ENCODE measurements at places on chromosomes 1 and 21.

DNA sequence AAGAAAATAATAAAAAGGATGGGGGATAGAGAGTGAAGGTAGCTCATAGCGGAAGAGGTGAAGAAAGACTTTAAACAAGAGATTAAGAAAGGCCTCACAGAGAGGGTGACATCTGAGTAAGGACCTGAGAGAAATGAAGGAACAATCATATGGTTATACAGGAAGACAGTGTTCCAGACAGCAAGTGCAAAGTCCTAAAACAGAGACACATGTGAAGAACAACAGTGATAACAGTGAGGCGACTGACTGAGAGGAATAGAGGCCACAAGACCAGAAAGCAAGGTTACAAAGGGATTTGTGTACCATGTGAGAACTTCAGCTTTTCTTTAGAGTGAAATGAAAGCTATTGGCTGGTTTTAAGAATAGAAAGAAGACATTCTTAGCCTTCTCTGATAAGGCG is 141.6 kb upstream of the PALMD start:
- no peak for DNase-seq

DNA sequence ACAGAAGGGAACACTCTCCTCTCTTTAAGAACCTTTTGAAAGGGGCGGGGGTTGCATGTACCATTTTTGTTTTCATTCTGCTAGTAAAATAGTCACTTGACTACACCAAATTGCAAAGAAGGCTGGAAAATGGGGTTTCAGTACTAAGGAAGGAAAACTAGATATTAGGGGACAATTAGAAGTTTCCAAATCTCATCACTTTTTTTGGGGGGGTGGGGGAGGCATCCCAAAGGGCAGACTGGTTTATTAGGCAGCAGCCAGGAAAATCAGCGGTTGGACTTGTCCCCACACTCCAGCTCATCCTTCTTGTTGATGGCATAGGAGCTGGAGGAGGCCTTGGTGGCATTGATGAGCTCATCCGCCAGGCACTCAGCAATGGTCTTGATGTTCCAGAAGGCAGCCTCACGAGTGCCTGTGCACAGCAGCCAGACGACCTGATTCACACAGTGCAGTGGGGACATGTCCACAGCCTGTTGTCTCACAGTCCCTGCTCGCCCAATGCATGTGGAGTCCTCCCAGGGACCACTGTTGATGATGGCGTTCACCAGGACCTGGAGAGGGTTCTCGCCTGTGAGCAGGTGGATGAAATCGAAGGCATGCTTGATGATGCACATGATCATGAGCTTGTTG is 1.7 kb upstream of the TMEM50B start:
- no peak for DNase-seq

DNA sequence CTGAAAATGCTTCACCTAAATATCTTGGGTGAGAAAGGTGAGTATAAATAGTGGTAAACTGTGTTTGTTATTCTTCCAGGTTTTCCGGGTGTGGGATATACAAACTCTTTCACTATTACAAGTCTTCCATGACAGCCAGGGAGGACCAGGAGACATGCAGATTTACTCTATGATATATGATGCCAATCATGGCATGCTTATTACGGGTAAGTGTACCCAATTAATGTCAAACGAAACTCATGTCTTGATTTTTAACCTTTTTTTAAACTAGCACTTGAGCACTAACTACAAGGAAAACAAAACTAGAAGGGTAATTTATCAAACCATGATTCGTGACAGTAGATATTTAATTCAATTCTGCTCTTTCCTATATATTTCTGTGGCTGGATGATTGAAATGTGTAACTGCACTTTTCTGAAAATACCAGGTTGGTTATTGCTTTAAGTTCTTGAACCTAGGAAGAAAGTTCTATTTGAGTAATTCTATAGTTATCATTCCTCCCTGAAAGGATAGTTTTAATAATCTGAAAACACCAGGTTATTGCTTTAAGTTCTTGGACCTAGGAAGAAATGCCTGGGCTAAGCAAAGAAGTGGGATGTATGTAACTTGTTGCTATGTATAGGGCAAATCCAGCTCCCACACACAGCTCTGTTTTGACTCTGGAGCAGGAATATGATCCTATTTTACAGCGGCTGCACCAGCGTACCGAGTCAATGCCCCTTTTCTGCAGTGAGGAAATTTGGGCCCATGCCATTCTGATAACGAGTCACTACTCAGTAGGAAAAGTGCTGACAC is 86.4 kb downstream of the WDR64 start:
- no peak for DNase-seq

DNA sequence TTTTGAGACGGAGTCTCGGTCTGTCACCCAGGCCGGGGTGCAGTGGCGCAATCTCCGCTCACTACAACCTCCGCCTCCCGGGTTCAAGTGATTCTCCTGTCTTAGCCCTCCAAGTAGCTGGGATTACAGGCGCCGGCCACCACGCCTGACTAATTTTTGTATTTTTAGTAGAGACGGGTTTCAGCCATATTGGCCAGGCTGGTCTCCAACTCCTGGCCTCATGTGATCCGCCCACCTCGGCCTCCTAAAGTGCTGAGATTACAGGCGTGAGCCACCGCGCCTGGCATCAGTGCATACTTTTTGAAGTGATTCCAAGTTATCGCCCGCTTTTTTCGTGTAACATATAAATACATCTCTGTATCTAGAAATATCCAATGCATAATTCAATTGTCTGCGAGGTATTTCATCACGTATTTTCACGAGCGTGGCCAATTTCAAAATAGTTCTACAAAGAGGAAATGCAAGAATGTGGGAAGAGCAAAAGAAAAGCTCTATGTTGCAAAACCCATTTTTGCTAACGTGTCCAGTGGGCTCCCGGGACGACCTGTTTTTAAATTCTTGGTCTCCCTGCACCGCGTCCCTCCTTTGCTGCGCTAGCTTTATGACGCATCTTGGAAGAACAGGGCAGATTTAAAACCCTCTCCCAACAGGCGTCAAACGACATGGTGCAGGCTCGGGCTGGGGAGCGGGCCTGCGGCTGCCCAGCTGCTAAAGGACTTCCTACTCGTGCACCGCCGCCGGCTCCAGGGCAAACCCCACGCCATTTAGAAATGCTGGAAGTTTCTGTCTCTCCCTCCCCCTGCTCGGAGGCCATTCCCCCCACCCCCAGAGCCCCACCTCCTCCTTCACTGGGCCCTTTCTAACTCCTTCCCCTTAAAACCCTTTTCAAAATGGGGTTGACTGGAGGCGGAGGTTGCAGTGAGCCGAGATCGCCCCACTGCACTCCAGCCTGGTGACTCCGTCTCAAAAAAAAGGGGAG is 923 bp upstream of the IFNGR2 start:
- DNase-seq = peak; percentile 57

- no peak for DNase-seq
Measured at GRCh38 chr21:46213620-46214286, 14.8 kb downstream of the LSS start.

- DNase-seq = no peak
Measured at GRCh38 chr1:57017200-57017599, 51.4 kb upstream of the C8B start.

DNA sequence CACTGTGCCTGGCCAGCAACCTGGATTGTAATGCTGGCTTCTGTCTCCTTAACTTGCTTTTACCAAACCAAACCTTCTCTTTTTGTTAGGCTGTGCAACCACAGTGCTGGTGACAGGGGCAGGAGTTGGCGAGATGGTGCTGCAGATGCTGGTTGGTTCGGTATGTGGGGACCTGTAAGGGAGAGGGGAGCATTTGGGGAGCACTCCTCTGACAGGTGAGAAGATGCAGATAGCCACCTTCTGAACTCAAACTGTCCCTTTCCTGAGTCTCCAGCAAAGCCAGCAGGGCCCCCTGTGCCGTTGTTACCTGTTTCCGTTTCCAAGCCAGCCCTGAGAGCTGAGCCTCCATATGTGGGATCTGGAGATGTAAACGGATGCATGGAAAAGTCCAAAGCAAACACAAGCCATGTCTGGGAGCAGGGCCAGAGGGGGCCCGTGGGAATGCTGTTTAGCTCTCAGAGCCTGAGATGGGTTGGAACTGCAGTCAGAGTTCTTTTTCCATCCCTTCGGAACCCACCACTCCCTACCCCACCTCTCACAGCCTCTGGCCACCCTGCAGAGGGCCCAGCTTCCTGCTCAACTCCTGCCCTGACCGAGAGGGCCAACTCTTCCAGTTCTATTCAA is 34.0 kb downstream of the ELK4 start:
- DNase-seq = no peak

DNA sequence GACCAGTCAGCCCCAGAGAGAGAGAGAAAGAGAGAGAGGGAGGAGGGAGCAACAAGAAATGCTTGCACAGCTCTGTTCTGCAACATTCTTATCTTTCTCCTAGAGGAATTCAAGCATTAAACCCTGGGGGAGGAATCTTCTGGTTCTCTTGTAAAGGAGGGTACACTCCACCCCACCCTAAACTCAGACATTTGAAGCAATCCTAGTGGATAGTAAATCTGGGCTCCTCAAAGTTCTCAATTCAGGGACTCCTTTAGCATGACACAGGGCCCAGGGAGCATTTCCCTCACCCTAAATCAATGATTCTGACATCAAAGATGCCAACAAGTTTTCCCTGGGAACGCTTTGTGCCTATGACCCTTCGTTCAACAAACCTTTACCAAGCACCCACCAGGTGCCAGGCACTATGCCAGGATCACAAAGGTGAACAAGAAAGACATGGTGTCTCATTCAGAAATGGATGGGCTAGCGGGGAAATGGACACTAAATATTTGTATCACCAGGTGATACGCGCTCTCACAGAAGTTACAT is 11.9 kb upstream of the CAPN2 start:
- DNase-seq = no peak

DNA sequence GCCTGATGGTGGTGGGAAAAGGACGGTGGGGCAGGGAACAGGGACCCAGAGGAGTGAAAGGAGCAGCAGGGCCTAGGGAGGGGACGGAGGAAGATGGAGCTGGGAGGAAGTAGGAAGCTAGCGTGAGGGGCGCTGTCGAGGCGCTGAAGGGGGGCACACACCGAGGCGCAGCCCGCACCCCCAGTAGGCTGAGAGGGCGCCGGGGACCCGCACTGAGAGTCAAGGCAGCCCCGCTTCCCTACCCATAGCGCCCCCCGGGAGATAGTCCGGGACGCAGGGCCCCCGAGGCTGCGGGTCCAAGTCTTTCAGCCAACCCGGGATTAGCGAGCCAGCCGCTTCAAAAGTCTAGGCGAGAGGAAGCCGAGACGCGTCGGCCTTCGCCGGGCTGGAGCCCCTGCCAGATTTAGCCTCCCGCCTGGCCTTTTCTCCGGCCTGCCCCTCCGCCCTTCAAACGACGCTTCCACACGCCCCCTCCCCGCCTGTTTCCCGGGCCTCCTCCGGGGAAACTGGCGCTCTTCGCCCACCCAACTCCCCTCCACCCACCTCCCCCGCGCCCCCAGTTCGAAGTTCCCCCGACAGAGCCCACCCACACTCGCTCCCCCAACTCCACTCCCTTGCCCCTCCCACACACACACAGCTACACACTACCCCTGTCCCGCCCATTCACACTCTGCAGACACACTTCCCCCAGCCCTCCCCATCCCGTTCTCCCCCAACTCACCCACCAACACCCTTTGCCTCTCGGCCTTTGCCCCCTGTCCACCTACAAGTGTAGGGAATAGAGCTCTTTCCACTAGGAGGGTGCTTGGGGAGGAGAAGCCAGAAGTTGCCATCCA is 7.8 kb upstream of the PROX1 start:
- DNase-seq = no peak

DNA sequence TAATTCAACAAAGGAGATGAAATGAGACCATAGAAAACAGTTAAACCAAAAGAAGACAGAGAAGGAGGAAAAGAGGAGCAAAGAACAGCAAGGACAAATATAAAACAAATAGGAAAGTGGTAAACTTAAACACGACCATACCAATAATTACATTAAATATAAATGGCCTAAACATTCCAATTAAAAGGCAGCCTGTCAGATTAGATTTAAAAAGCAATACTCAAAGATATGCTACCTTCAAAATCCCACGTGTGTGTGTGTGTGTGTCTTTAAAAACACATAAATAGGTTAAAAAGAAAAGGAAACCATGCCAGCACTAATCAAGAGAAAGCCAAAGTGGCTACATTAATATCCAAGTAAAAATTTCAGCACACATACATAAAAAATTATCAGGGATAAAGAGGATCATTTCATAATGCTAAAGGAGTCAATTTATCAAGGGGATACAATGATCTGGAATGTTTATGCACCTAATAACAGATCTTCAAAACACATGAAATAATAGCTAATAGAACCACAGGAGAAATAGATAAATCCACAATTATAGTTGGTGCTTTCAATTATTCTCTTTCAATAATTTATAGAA is 355.7 kb upstream of the POU3F1 start:
- DNase-seq = no peak

- DNase-seq = no peak
Measured at GRCh38 chr1:54557671-54558355, 9.8 kb downstream of the ACOT11 start.

GRCh38 chr1:1264868-1265272 is 8.8 kb downstream of the UBE2J2 start:
- DNase-seq = no peak

DNA sequence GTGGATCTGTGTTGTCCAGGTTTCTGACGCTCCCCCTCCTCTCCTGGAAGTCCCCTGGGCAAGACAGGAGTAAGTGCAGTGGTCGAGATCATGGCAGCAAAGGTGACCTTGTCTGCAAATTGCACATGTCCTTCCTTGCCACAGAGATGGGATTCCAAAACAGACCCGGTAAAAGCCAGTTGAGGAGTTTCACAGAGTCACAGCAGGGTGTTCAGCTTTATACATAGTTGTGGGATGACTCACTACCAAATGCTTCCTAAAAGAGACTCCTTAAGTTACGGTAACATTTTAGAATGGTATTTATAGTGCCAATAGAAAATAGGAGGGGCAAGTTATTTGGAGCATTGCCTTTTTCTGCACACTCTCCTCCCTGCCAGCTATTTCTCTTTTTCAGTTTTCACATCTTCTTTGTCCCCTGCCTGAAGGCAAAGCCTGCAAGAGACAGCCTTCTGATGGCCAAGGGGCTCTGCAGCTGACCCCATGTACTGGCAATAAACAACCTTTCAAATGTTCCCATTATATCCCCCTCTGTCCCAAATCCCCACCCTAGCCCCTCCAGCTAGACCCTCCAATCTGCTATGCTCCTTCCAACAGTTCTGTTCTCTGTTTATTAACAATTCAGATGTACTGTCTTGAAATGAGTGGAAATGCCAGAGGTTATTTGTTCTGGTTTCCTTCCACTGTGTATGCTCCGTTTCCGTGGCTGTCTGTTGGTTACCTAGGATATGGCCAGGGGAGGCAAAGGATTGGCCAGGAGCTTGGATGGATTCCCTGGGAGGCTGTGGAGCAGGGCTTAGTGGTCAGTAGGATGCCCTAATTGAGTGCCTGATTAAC is 115.0 kb downstream of the TGFB2 start:
- DNase-seq = no peak

GRCh38 chr1:87359586-87359985 is 30.9 kb downstream of the LMO4 start:
- no peak for DNase-seq

Data from bone marrow (tissue), 2 donors.